ENCODE measurements at places on chromosomes 16 and 17.

- no peak for DNase-seq
Observed at GRCh38 chr17:8828517-8828875, 29.3 kb upstream of the MFSD6L start.

GRCh38 chr17:60102632-60103096 lies 23.9 kb upstream of the HEATR6 start:
- no peak for DNase-seq

- DNase-seq: peak; percentile 37
Observed at GRCh38 chr16:56610017-56610608, 1.7 kb downstream of the MT2A start.

DNA sequence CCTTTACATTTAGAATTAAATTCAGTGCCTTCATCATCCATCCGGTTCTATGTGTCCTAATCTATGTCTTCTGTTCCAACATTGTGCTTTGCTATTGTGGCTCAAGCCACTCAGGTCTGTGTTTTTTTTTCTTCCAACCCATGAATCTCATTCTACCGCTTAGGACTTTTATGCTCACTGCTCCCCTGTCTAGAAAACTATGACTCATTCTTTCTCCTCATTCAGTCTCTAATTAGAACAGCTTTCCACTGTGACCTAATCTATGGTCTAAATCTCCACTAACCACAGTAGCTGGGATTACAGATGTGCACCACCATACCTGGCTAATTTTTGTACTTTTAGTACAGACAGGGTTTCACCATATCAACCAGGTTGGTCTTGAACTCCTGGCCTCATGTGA lies 418.7 kb downstream of the KCNJ2 start:
- DNase-seq: no peak

DNA sequence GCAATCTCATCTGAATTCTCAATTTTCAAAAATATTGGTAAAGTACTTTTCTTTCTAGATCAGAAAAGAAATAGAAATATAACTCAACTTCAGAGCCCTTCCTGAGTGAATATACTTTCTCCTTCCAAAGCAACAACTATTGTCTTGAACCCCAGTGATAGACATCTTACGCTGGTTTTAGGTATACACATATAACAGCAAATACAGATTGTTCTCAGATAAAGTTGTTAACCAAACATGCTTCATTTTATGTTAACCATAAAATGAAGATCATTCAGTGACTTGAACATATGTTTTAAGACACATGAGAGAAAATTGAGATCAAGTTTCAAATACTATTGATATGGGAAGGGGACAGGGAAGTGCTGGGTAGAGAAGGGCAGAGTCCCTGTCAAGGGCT lies 53.7 kb upstream of the C17orf78 start:
- DNase-seq: no peak

DNA sequence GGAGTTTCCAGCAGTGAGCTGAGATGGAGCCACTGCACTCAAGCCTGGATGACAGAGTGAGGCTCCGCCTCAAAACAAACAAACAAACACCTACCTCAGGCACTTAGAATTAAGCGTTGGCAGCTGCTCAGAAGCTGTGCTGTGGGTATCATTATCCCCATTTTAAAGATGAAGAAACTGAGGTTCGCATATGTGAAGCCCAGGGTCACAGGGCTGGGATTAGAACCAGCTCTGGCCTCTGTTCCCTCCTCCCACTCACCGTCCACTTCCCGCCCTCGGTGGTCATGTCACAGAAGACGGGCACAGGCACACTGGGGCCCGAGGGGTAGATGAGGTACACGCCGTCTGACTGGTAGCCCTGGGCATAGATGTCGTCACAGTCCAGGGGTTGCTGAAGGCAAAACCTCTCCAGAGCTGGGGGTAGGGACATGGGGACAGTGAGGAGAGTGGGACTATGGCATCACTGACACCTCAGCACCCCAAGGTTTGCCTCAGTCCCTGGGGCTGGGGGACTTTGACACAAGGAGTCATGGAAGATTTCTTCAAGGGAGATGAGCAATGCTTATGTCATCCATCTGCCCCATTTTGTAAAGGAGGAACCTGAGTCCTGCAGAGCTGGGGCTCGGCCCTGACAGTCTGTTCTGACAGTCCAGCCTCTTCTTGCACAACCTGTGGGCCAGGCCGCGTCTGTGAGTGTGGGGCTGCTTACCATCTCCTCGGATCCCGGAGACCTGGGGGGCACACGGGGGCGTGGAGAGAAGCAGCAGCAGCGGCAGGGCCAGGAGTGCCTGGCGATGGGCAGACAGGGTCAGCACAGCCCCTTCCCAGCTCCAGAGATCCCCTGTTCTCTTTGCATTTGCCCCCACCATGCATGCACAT lies 700 bp downstream of the MFAP4 start:
- no peak for DNase-seq

Data from RPMI8226 (cell line).